ENCODE measurements at places on chromosomes 16 and 17.

DNA sequence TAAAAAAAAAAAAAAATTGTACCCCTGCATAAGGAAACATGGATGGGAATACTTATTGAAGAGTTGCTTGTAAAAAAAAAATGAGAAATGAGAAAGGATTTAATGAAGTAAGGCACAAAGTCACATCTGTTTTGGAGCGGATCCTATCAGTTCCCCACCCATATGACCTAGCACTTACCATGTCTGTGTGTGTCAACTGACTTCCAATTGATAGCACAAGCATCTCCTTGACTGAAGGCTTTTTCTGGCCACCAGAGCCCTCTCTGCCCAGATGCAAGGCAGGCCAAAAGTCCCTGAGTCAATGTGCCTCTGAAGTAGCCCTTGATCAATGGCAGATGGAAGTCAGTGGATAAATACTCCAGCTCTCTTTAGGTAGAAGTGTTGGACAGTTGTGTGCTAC is 13.4 kb upstream of the NLK start:
- no peak for DNase-seq

DNA sequence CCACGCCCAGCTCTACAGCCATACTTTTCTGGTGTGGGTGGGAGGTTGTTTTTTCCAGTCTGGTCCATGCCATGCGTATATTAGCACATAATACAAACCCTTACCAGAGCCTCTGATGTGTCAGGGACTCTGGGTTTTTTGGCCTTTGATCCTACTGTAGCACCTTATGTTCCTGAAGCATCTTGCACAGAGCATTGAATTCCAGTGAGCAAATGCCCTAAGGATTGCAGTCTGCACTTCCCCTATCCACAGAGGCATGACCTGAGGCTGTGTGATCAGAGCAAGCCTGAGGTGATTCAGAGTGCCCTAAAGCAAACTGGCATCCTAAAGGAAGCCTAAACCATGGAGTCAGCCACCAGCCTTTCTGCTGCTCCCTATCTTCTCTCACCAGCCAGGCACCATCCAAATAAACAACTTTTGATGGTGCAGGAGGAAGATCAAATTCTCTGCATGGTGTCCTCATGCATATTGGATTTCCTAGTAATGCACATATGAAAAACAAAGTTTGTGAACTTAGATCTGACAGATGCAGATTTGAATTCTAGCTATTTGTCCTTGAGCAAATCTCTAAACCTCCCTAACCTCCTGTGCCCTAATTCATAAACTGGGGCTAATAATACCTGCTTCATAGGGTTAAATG is 41.2 kb upstream of the HAS3 start:
- DNase-seq: no peak

DNA sequence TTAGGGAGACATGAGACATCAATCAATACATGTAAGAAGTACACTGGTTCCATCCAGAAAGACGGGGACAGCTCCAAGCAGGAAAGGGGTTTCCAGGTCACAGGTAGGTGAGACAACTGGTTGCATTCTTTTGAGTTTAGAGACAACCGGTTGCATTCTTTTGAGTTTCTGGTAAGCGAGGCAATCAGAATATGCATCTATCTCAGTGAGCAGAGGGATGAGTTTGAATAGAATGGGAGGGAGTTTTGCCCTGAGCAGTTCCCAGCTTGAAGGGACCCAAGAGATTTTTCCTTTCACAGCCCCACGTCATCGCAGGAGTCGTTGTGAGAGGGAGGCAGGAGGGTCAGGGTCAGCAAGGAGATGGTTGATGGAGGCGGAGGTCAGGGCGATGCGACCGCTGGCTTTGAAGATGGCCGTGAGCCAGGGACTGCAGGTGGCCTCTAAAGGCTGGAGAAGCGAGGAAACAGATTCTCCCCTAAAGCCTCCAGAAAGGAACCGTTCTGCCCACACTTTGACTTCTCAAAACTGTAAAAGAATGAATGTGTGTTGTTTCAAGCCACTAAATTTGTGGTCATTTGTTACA is 36.5 kb downstream of the IRF8 start:
- DNase-seq: no peak

DNA sequence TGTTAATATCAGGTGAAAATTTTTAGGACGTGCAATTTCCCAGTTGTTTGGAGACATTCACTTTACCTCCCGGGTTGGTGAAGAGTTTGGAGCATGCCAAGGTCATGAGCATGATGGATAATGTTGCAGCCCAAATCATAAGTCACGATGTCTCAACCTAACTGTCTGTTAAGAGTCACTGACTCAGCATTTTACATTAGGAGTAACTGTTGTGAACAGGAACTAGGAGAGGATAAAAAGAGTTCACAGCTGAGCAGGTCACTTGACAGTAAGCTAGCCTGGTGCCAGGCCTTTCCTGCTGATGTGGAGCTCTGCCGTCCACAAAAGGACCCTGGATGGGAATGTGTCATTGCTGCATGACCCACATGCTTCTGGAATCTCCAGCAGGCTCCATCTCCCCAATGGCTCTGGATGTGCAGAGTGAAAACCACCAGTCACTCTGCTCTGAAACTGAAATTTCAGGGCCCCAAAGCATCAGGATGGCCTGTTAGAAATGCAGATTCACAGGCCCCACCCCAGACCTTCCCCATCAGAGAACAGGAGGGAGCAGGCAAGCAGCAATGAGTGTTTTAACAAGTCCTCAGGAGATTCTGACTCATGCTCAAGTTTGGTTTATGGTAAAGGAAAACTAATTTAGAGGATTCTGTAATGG is 371.6 kb upstream of the MAF start:
- no peak for DNase-seq

DNA sequence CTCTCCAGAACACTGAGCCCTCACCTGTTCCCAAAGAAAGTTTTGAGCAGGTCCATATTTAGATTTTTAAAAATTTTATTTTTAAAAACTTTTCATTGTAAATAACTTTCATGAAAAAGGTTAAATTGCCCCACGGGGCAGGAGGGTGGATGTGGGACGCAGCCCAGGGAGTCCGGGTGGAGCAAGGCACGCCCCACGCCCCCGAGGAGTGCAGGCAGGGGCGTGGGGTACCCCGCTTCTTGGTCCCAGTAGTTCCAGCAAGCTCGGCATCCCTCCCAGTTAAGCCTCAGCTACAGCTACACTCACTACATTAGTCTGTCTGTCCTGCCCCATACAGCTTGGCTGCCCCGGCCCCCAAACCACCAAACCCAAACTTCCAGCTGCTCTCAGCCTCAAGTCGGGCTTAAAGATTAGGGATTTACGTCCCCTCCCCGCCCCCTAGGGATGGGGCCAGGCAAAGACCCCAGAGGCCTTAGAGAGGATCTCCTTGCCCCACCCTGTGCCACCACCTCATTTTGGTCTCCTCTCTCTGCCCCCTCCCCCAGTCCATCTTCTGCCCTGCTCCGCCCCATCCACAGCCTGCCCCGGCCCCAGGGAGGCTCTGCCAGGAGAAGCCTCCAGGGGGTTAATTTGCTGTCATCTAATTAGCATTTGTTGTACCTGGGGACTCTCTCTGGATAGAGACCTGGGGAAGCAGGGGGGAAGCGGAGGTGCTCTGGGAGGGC is 4.6 kb downstream of the FOXJ1 start:
- DNase-seq: no peak

GRCh38 chr16:11045846-11046245 is 101.5 kb downstream of the CLEC16A start:
- DNase-seq: no peak

DNA sequence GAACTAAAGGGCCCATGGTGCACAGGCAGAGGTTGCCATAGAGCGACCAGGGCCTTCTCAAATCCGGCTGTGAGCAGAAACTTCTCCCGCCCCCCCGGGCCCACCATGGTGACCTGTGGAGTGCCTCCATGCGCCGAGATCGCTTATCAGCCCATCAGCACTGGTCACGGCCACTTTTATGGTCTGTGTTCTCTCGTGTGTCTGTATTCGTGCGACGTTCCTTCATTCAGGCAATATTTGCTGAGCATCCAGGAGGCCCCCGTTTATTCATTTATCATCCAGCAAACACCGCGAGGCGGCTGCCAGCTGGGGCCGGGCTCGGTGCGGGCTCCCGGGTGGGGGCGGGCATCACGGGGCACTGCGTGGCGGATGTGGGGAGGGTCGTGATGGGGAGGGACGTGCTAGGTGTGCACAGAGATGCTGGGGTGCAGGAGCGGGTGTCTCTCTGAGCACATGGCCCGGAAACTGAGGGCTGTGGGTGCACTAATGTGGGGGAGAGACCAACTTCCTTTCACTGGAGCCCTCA is 88.0 kb upstream of the CBX4 start:
- DNase-seq: no peak

DNA sequence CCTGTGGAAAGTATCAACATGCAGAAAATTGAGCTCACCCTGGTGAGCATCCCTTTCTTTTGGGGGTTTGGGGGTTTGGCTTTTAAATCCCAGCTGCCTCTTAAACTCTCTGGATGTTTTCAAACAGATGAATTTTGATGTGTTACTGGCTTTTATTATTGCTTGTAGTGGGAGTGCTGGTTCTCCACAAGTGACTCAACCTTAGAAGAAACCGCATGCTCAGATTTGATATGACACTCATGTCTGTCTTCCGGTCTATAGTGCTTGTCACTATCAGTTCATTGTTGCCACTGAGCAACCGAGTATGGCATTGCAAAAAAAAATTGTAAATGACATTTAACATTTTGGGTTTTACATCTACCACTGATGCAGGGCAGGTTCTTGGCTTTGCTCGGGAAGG is 104.5 kb downstream of the HS3ST4 start:
- DNase-seq: no peak

DNA sequence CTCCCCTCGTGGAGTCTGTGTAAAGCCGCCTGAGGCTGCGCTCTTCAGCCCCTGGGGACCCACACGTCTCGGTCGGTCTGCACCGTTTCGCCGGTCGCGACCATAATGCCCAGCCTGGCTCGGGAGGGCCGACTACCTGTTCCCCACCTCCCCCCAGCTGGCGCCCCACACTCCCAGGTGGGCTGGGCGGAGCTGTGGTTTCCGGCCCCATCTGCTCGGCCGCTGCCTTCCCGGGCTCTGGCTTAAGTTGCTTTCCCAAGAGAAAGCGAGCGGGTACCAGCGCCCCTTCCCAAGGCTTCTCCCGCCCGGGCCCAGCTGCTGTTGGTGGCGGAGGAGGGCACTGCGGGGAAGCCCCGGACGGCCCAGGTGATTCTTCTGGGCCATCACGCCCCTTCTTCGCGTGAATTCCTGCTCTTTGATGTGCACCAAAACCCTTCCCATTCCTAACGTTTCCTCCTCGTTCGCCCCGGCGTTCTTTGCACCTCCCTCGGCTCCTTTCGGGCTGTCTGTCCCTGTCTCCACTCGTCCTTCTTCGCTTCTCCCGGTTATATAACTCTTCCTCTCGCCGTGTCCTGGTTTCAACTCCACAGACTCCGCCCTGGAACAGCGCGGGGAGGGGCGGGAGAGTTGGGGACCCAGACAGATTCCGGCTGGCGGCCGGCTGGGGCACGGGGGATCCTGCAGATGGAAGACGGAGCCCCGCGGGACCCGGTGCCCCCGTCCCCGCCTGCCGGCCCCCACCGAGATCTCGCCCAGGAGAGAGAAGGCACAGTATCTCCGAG is 2.0 kb downstream of the KDM6B start:
- no peak for DNase-seq

GRCh38 chr16:20673071-20673806 is 24.2 kb downstream of the ACSM1 start:
- no peak for DNase-seq

GRCh38 chr16:51107742-51108141 is 43.3 kb downstream of the SALL1 start:
- no peak for DNase-seq

DNA sequence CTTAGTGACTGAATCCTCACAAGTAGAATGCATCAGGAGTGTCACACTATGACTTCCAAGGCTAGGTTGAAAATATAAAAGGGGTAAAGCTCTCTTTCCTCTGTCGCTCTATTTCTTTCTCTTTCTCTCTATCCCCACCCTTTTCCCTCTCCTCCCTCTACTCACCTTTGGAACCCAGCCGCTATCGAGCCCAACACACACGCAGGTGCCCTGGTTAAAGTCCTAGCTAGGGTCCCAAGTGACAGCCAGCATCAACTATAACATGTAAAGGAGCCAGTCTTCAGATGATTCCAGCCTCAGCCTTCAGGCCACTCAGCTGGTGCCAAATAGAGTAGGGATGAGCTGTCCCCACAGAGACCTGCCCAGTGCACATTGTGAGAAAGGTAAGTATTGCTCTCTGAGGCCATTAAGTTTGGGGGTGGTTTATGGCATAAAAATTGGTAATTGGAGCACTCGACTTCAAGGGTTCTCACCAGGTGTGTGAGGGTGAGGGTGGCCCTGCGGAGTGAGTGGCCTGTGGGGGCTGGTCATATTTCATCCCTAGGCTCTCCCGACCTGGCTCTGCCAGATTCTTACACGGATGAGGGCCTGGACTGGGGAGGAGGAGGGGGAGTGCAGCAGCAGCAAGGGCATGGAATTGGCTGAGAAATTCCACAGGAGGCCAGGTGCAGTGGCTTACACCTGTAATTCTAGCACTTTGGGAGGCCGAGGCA is 14.9 kb upstream of the C16orf54 start:
- no peak for DNase-seq

DNA sequence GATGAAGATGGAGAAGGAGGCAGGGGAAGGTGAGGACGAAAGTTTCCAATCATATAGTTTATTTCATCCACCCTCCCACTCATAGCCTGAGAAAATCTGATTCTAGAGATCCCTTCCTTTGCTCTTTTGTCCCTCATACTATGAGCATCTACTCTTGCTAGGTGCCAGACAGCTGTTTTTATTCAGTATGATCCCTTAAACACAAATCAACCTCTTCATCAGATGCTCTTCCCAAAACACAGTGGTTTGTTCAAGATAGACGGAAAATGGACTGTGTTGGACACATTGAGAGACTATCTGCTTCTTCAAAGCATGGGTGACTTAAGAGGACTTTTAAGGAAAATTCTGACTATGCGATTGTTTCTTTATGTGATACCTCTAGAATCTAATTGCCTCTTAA is 49.4 kb upstream of the XYLT1 start:
- DNase-seq: no peak

- no peak for DNase-seq
Observed at GRCh38 chr17:82325286-82326180, 8.0 kb downstream of the SECTM1 start.

DNA sequence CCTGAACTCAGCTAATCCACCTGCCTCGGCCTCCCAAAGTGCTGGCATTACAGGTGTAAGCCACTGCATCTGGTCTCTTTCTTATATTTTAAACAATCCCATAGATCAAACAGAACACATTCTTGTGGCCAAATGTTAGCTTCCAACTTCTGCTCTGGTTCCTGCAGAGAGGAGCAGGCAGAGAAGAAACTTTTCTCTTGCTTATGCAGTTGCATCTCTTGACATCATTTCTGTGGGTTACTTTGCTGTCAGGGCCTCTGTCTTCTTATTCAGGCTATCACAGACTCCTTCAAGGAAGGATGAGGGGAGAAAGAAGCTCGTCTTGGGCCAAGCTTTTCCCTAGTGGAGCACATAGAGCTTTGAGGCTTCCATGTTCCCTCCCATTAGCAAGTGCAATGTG is 7.8 kb downstream of the HSD17B2 start:
- no peak for DNase-seq

GRCh38 chr17:56648806-56649205 is 55.3 kb downstream of the NOG start:
- DNase-seq: no peak
